SK-MEL-5 (cell line): ENCODE measurements at places on chromosomes 2 and 18. TPM values are rescaled to one million over a fixed set of nuclear protein-coding genes. Genes with fewer than 3 reads are reported as not detected.

The ZNF521 gene
- 1.9 and 4.9 TPM in 2 replicates for total RNA-seq

DNA sequence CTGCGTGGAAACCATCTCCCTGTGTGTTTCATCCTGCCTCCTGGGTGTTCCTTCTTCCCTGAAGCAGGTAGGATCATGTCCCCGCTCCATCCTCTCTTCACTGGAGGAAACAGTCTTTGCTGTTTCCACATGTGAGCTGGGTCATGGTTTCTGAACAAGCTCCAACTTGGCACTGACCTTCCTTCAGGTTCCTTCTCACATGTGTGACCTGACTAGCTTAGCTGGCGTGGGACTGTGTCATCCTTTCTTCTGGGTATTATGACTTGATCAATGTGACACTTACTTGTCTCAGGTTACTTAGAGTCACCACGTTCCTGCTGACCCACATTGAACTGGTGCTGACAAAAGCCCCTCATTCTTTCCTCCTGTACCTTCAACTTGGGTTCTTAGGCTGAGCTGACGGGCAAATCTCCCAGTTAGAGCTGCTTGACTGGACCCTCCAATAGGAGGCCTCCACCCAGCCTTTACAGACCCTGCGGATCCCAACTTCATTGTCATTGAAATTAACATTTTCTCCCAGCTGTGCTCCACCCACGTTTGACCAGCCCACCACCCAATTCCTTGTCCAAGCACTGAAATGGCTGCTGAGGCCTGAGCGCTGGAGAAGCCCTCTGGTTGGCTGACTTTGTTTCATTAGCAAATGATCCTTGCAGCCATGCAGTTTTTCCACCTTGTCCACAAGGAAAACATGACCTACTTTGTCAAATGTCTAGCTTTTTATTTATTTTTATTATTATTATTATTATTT, 128.1 kb downstream of the DDX1 start:
- DNase-seq: no peak

- no peak for DNase-seq
These were observed 188.8 kb upstream of the EPC2 start for GRCh38 chr2:148455791-148456190.

DNA sequence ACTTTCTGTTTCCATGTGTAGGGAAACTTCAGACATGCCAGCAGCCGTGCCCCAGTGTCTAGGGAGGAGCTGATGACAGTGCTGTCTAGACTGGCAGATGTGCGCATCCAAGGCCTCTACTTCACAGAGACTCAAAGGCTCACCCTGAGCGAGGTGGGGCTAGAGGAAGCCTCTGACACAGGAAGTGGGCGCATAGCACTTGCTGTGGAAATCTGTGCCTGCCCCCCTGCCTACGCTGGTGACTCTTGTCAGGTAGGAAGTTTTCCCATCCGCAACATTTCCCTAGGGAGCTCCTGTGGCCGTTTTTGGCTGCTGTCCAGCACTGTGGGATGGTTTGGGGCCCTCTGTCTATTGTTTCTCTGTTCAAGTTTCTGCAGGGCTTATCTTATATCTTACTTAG, 143.1 kb upstream of the TTC39C start:
- peak; percentile 50 for DNase-seq

DNA sequence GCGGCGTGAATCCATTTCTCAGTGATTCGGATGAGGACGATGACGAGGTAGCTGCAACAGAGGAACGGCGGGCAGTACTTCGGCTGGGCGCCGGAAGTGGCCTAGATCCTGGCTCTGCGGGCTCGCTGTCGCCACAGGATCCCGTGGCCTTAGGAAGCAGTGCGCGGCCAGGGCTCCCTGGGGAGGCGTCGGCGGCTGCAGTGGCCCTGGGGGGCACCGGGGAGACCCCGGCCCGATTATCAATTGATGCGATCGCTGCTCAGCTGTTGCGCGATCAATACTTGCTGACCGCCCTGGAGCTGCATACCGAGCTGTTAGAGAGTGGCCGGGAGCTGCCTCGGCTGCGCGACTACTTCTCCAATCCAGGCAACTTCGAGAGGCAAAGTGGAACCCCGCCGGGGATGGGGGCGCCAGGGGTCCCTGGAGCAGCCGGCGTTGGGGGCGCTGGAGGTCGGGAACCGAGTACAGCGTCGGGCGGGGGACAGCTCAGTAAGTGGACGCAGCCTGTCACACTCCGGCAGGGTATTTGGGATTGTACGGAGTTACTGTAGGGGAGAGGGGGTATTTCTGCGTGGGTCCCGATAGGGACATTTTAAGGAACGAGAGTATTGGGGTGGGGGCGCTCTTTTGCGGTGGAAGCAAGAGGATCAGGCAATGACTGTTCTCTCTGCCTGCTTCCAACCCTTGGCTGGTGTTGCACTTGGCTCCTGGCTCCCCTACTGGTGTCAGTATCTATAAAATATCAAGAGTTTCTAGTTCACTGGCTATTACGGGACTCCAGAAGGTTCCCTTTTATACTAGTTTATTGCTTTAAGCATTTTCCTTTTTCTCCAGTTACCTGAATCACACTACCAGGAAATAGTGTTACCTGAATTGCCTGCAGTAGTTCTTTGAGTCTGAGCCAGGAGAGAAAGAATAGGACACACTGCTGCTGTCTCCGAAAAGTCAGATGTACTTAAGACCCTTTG, 772 bp downstream of the RELCH start:
- peak; percentile 22 for DNase-seq

The PLEKHB2 gene
- 116 and 117 TPM in 2 replicates for total RNA-seq

- no peak for DNase-seq
These were observed 52.6 kb downstream of the RHBDD1 start for GRCh38 chr2:226888378-226888965.

The NAB1 gene
- 41.5 and 42.8 TPM in 2 replicates for total RNA-seq

GRCh38 chr2:64677530-64677929, 23.8 kb upstream of the SERTAD2 start:
- DNase-seq: no peak

- no peak for DNase-seq
These were observed 112.7 kb downstream of the ZEB2 start for GRCh38 chr2:144407262-144407661.

DNA sequence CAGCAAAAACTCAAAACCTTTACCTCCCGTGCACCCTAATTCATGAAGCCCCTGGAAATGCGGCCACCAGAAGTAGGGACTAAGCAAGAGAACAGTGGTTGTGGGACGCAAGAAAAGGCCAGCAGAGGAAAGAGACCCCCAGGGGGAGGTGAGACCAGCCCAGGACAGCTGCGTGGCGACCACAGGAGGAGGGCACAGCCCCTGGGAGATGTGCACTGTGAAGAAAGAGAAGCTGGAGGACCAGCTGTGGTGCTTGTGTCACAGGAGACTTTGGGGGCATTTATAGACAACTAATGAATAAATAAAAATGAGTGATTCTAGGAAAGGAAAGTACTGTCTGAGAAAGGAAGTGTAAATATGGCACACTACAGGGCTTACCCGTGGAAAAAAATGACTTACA, 263.8 kb downstream of the EIPR1 start:
- DNase-seq: no peak

The LRP1B gene
- total RNA-seq: 0.03 TPM in 2 replicates

DNA sequence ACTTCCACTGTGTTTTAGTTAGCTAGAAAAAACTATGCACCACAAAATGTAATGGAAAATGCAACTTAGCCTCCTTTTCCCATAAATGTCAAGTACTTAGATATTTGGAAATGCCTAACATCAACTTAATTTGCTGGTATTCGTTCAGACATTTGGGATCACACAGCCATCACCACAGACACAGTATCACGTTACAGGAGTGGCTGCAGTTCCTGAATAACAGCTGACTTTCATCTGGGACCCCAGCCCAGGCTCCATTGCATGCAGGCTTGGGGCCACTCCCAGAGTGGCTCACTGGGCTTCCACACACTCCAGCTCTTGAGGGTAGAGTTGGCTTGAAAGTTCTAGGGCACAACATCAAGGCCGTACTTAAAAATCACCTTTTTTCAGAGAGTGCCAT, 9.3 kb downstream of the TMEM182 start:
- DNase-seq: no peak

- DNase-seq: peak; percentile 67
These were observed 1.0 kb downstream of the UBR3 start for GRCh38 chr2:169828141-169828811.

The RBM43 gene
- 4.9 and 5.8 TPM in 2 replicates for total RNA-seq

- no peak for DNase-seq
These were observed 49.8 kb downstream of the ZNF516 start for GRCh38 chr18:76445275-76445674.

- DNase-seq: no peak
These were observed 91.8 kb downstream of the TGIF1 start for GRCh38 chr18:3541549-3542386.

GRCh38 chr2:108905906-108906305, 83.1 kb downstream of the EDAR start:
- no peak for DNase-seq

DNA sequence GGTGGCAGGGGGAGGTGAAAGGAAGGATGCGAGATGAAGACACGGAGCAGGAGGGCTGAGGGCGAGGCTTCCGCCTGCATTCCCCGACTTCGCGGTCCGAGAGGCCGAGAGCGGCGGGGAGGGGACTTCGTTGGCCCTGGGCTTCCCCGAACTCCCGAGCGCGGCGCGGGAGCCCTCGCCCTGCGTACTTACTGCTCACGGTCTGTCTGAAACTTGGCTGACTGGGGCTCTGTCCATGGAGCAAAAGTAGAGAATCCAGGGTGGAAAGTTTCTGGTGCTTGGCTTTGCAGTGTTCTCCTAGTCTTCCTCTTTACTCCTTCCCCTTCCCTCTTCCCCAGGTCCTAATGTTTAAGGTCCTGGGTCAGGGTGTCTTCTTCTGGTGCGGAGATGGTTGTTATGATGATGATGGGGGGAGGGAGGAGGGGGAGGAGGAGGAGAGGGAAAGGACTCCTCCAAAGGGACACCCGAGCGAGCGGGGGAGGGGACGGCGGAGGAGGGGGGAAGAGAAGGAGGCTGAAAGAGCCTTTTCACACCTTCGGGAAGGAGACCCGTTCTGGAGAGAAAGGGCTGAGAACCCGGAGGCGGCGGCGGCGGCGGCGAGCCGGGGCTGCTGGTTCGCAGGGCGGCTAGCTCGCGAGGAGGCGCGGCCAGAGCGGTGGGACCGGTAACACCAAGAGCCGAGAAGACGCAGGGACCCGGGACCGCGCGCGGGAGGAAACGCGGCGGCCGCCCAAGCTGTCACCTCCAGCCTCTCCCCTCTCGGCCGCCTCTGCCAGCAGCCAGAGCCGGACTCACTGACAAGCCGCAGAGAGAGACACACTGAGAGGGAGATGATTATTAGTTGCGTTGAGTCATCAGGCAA, at the start of gene SATB2:
Gene SATB2 (minus strand): TSS at position 793 of the 862 bp plus-strand sequence. CDS start 1,902 bp downstream, outside the sequence.
- peak; percentile 33 for DNase-seq

The OTOS gene
- not detected in 2 replicates for total RNA-seq

- DNase-seq: peak; percentile 66
These were observed 33.4 kb downstream of the TGFBRAP1 start for GRCh38 chr2:105296017-105296611.

DNA sequence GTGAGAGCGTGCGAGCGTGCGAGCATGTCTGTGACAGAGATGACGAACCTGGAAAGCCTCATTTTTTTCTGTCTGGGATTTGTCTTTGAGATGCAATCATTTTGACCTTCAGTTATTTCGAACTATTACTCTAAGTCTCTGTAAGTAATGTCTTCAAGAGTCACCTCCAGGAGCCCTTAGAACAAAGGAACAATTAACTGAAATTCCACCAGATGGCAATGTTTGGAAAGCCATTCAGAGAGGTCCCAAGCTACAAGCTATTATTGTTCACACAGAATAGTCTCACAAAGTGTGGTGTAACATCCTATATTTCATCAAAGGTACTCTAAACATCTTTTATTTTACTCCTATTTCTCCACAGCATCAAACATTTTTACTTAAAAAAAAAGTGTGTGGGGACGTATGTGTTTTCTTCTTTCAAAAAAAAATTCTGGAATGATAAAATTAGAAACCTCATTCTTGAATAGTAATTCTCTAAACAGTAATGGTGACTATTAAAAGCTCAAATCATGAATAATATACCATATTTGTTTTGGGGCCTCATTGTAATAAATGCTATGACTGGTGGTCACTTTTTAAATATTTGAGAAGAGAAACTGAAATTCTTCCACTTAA, 35.1 kb upstream of the MAPRE2 start:
- peak; percentile 84 for DNase-seq

The SP100 gene
- total RNA-seq: 43.2 and 44.3 TPM in 2 replicates

DNA sequence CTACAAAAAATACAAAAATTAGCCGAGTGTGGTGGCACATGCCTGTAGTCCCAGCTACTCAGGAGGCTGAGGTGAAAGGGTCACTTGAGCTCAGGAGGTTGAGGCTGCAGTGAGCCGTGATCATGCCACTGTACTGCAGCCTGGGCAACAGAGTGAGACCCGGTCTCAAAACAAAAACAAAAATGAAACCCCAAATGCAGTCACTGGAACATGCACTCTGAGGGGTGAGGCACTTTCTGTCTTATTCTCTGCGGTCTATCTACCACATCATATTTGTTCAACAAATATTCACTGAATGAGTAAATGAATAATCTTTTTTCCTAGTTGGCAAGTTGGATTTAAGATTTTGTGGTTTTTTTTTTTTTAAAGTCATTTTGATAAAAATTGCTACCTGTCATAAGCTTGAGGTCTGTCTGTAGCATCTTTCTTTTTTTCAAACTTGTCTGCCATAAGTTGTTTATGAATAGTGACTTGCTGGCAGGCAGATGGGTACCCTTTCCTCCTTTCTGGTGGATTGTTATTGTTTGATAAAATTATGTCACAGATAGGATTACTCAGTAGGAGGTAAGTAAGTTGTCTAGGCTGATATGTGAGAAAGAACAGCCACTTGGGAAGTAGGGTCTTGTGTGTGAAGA, 11.8 kb downstream of the CHRNA1 start:
- DNase-seq: no peak

- DNase-seq: no peak
These were observed 240.2 kb upstream of the CCDC68 start for GRCh38 chr18:55199291-55199963.

The SIX3 gene
- not detected in 2 replicates for total RNA-seq

The IRS1 gene
- total RNA-seq: 3.7 and 4.2 TPM in 2 replicates

GRCh38 chr2:144759746-144760145, 239.8 kb upstream of the ZEB2 start:
- DNase-seq: no peak

- DNase-seq: no peak
These were observed 1550.8 kb upstream of the PIK3C3 start for GRCh38 chr18:40404284-40404683.

- no peak for DNase-seq
These were observed 312.1 kb upstream of the CHST9 start for GRCh38 chr18:27497246-27497645.

GRCh38 chr18:10465174-10465939, 10.9 kb downstream of the APCDD1 start:
- no peak for DNase-seq

DNA sequence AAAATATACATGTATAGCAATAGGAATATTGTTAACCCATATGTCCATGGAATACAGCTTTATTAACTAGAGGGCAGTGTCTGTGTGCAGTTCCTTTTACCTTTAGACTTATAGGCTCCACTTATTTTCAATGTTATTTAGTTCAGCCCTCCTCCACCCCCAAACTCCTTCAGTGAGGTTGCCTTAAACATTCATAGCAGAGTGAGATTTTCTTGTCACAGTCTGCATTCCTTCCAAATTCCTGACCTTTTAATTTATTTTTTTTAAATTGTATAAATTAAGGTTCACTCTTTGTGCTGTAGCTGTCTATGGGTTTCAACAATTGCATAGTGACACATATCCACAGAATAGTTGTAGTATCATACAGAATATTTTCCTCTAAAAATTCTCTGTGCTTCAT, 30.9 kb downstream of the TFPI start:
- DNase-seq: no peak

The IKZF2 gene
- total RNA-seq: 0.32 and 0.79 TPM in 2 replicates
